ENCODE measurements at places on chromosomes 12 and 14.

- DNase-seq: no peak
Observed at GRCh38 chr14:21084998-21085853, 13.2 kb downstream of the ZNF219 start.

DNA sequence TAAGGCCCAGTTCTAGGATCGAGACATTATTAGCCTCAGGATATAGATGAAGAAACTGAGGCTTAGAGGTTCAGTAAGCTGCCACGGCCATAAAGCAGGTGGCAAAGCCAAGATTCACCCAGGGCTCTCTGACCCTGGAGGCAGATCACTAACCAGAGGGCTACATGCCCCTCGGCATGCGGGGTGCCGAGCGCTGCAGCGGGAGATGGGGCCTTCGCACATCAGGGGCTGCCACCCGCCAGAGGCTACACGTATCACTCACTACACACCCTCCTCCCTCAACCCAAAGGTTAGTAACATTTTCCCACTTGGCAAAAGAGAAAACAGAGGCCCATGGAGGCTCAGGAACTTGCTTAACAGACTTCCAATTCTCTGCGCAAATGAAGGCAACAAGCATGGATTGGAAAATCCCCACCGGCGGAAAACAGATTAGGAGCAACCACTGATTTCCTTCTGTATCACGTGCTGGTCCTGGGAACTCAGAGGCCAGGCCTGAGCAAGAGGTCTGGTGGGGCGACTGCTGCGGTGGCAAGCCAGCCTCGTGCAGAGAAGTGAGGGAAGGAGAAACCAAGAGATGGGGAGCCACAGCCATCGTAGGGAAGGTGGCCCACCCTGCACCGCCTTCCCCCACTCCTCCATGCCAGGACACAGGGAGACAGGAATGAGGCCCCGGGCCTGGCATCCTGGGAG lies 6.0 kb downstream of the CCDC85C start:
- no peak for DNase-seq

DNA sequence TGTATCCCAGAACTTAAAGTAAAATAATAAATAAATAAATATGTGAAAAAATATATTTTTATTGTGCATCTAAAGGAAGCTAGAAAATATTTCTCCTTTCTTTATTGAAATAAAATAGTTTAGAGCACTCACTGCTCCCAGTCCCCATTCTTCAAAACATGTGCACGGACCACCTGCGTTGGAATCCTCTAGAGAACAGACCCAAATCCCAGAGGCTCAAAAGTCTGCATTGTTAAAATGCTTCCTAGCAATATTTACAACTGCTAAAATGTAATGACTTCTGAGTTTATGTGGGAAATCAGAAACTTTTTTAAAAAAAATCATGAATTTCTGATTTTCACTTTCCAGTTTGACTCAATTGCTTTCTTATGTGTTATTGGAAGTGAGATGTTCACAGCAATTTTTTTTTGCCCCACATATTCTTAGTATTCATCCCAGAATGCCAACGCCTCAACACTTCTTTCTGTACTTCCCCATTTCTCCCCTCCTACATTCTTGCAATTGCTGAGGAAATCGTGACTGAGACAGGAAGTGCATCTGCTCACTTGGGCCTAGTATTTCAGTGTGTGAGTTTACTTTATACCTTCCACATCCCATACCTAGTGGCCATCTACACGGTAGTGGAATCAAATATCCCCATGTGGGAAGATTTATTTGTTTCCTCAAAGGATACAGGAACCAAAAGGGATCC lies 116.0 kb upstream of the FLRT2 start:
- no peak for DNase-seq

DNA sequence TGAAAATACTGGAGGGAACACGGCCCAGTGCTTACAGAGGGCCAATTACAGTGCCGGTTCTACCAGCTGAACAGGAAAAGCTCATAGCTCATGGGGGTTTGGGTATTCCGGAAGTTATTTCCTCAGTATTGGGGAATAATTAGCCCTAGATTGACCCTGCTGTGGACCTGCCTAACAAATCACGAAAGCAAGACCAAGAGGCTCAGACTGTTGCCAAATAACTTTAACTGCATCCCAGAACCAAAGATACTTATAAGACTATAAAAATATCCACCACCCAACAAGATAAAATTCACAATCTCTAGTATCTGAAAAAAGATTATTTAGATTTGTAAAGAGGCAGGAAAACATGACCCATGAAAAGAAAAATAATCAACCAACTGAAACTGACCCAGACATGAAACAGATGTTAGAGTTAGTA lies 8.0 kb upstream of the OR5AU1 start:
- DNase-seq: no peak

DNA sequence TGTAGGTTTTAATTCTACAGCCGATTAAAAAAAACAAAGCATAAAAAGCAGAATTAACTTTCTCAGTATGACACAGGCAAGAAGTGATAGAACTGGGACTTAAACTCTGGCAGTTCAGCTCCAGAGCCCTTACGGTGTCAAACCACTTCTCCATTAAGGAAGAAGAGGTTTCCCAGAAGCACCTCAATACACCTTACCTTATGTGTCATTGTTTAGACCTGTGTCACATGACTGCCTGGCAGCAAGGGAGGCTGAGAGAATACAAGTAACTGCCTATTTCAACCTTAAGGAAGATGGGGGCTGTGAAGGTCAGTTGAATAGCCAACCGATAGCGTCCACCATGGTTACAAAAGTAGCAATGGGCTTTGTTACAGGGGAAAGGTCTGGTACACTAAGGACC lies 54.6 kb upstream of the ARHGAP5 start:
- no peak for DNase-seq

- DNase-seq: no peak
Observed at GRCh38 chr12:78407722-78408121, 456.9 kb upstream of the SYT1 start.

- no peak for DNase-seq
Observed at GRCh38 chr12:57330992-57331391, 80.0 kb upstream of the STAC3 start.

DNA sequence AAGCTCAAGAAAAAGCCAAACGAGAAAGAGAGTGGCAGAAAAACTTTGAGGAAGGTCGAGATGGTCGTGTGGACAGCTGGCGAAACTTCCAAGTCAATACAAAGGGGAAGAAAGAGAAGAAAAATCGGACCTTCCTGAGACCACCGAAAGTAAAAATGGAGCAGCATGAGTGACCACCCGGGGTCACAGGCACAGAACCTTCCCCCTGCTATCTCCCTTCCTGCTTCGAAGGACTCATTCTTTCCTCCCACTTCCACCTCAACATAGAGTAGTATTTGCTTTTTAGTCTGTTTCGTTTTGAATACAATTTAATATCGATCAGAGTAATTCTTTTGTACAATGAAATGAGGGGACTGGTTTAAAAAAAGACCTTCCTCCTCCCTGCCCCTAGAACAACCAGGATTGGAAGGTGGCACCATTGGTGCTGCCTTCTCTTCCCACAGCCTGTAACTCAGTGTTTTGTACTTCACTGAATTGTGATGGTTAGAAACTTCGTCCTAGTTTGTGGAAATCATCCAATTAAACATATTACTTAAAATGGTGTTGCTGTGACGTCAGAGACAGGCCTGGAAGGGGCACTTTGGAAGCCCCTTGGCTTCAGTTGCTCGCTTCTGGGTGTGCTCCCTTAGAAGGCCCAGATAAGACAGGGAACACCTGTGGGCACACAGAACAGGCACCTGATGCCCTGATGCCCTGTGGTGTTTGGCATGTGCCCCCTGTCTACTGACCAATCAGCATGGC lies 26.1 kb upstream of the NFKBIA start:
- no peak for DNase-seq

- DNase-seq: no peak
Observed at GRCh38 chr12:11839091-11839641, 189.7 kb downstream of the ETV6 start.

GRCh38 chr12:4191642-4192041 lies 81.9 kb upstream of the CCND2 start:
- no peak for DNase-seq

DNA sequence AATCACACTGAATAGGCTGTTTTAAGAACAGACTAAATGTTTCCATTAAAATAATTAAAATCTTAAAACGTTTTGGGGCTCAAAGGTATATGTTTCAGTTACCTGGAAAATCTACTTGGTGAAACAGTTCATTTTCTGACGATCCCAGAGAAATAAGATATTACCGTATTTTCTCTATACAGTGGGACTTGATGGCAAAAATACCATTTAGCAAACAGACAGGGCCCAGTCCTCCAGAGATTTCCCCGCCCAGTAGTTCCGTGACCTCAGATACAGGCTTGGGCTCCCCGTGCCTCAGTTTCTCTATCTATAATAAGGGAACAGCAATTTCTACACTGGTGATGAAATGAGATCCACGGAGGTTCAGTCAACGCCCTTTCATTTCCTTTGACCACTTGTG lies 304.4 kb downstream of the VRK1 start:
- DNase-seq: no peak

DNA sequence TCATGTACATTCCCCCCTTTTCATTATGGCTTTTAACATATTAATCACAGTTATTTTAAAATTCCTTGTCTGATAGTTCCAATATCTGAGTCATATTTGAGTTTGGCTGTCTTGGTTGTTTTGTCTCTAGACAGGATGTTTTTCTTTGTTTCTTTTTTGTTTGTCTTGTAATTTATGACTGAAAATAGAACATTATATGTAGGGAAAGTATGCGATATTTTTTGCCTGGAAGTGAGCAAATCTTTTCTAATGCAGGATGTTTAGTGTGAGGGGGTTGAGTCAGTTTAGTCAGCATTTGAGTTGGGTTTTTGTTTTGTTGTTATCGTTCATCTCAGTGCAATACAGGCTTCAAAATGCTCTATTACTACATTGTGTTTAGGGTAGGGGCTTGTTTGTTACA lies 239.7 kb downstream of the SNAPC1 start:
- no peak for DNase-seq

DNA sequence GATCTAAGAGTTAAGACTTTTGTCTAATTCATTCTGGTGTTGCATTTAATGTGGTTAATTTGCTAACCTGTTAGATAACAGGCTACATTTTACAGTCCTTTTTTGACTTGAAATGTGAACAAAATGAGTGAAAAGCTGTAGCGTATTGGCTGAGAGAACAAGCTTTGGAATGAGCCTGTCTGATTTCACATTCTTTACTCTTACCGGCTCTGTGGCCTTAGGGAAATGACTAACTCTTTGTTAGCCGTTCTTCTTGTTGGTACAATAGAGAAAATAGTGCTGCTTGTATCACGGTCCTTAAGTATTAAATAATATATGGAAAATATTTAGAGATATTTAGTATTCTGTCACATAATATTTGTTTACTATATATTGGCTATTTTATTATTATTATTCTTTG lies 1.9 kb downstream of the MNAT1 start:
- no peak for DNase-seq

DNA sequence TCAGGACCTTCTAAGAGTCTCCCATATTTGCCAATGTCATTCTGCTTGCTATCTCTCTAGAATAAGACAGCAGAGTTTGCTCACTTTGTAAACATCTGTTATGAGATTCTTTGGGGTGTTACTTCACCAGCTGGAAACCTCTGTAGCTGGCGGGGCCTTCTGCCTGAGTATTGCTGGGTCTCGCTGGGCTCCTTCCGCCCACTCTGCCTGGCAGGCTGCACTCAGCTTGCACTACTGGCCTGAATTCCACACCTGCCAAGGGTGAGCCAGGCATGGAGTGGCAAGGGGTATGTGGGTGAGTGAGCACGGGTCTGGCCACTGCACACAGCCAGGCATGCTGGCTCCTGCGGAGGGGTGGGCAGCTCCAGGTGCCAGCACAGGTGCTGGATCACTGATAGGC lies 267.3 kb upstream of the PDE3A start:
- DNase-seq: no peak

DNA sequence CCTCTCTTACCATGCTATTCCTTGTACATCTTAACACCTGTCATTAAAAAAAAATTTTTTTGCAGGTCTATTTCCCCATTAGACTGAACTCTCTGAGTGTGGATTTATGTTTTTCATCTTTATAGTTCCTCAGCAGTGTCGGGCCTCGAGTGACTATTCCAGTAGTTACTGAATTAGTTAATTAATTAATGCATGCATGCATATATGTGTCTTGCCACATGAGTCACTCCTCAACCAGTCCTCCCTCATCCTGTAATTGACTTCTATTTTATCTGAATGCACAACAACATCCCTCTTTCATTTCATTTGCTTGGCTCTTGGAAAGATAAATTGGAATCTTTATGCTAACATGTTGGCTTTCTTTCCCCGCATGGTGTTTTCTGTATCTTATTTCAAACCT lies 35.6 kb downstream of the ERG28 start:
- no peak for DNase-seq

GRCh38 chr12:12725956-12726554 lies 8.9 kb downstream of the CDKN1B start:
- no peak for DNase-seq

DNA sequence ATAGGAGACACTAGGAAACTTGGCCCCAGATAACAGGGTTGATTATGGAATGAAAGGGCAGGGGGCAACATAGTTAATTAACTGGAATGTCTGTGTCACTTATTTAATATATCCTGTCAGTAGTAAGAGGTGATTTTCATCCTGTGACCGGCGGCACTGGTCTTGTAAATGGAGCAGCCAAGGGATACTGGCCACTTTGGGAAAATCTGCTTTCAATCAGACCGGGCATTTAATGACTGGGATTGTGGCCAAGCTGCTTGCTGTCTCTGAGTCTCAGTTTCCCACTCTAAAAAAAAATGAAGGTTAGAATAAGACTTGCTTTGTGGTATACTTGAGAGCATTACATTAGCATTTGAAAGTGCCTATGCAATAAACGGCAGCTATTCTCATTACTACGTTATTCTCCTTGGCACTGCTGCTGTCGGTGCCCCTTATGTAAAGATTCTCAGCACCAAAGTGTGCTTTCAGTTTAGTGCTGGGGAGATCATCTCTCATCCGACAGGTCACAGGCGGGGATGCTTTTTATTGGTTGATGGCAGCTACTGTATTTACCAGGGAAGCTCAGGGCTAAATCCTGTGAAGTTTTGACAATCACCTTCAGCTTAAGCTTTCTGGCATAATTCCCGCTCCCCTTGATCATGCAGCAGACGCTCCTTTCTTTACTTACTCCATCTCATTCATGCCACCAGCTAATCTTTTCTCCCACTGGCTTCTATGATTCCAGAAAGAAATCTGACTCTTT lies 162.1 kb downstream of the ESRRB start:
- DNase-seq: no peak

DNA sequence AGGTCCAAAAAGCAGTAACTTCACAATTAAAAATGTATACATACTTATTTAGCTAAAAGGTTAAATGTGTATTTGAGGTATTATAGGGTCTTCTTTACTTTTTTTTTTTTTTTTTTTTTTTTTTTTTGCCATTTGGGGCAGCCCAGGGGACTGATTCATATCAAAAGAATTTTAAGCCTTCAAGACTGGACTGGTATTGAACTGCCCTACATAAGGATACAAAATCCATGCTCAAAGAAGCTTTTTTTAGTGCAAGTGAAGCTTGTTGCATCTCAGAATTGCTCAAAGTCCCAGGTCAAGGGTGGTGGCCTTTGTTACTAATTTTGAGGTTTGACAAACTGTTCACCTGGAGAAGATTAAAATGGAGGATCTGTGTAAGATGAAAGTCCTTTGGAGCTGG lies 124.0 kb downstream of the APAF1 start:
- DNase-seq: no peak

Data from activated CD4-positive, alpha-beta T cell treated with anti-CD3 and anti-CD28 coated beads, Interleukin-2, amount 10 ng/mL, durations not matched to agents 7 days and 5 days (primary cell).